ENCODE measurements at places on chromosomes 3 and 15. TPM values are rescaled to one million over a fixed set of nuclear protein-coding genes. Genes with fewer than 3 reads are reported as not detected.

DNA sequence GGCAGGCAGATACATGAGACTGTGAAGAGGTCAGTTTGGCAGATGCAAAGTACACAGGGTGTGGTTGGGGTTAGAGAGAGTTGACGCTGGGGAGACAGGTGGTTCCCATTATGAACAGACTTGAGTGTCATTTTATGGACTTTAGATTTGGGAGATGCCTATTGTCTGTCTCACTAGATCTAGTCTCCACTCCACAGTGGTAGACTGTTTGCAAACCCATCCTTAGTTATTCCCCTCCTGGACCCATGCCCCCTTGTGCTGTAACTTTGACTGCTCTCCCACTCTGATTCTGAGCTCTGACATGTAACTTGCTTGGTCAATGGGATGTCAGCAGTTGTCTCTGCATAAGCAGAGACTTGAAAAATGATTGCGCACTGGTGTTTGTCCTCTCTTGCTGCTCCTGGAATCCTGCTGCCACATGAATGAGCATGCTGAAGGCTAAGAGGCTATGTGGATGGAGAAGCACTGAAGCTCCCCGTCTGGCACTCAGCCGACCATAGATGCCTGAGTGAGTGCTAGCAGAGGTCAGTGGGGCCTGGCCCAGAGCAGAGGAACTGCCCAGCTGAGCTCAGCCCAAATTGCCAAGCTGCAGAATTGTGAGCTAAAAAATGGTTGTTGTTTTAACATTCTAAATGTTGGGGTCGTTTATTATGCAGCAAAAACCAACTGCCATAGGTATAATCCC, 88.2 kb downstream of the FAM43A start:
- DNase-seq = no peak

Gene CTXND1
- not detected for total RNA-seq

GRCh38 chr15:100298257-100298656, 43.5 kb downstream of the ADAMTS17 start:
- DNase-seq = no peak

Gene DPH6
- total RNA-seq = 20.6 TPM

- DNase-seq = no peak
Measured at GRCh38 chr15:85531083-85531482, 150.7 kb downstream of the AKAP13 start.

DNA sequence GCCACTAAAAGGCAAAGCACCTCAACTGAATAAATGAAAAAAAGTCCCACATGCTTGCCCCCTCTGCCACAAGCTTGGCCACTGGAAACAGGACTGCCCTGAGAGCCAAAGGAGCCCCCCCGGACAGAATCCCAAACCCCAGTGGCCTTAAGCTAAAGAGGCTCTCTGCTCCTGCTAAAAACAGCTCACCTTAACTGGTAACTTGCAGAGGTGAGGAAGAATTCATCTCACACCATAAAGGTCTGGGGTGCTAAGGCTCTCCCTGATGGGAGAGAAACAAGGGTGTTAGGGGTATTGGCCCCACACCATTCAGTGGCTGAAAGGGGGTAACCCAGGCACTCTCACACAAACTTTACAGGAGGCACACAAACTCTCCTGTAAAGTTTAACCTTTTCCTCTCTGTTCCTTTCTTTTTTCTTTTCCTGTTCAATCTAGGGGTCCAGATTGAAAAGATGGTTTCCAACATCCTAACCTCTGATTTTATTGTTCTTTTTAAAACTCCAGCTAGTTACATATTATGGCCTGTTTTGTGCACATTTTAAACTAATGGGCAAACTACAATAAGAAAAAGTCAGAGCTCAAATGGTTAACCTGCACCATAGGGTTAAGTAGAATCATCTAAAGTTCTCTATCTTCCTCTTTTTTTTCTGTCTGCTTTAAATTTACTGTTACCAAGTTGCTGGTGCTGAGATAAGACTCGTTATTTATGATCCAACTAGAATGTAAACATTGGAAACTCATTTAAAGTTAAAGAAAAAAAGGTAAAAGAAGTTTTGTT, 19.9 kb downstream of the TRANK1 start:
- DNase-seq = no peak

- no peak for DNase-seq
Measured at GRCh38 chr3:51336261-51336660, 48.8 kb upstream of the MANF start.

Gene CHRD
- total RNA-seq = 6.4 TPM

Gene SEC62
- total RNA-seq = 104 TPM

Gene GRK7
- 0.11 TPM for total RNA-seq

Measured in mesothelial cell of epicardium (in vitro differentiated cells).